ENCODE measurements at places on chromosomes 5 and 9.

DNA sequence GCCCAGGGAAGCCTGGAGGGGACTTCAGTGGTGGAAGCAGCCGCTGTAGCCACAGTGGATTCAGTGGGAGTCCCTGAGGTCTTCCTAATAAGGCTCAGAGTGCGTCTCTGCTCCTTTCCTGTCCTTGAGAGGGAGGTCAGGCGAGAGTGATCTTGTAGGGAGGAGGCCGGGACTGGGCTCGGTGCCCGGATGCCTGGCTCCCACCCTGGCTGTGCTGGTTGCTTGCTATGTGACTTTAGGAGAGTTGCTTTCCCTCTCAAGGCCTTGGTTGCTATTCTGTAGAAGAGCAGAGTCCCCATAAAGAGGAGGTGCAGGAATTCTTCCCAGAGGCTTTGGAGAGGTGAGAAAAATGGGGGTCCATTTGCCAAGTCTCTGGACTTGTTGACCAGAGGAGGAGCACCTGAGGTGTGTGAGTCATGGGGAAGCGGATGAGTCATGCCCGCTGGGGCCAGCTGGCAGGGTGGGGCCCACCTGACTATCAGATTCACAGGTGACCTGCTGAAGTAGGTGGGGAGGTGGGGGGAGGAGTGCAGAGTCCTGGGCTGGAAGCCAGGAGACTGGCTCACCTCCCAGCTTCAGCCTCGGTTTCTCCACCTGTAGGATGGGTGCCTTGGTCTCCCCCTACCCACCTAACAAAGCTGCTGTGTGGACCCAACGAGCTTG lies 13.8 kb downstream of the GSN start:
- peak; percentile 34 for DNase-seq

GRCh38 chr5:150516011-150516410 lies 8.1 kb downstream of the NDST1 start:
- peak; percentile 8 for DNase-seq

DNA sequence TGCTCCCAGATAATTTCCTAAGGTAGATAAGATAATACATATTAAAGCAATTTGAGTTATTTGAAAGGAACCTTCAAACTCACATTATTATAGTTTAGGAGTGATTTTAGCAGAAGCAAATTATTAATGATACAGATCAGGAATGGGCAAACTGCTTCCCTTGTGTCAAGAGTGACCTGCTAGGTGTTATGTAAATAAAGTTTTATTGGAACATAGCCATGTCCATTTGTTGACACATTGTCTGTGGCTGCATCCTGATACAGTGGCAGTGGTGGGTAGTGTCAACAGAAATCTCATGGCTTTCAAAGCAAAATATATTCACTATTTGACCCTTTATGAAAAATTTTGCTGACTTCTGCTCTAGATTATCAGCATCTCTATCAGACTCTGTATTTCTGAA lies 11.4 kb upstream of the BASP1 start:
- DNase-seq = no peak

- no peak for DNase-seq
These were observed 76.4 kb upstream of the FCN1 start for GRCh38 chr9:134993996-134994720.

- no peak for DNase-seq
These were observed 8.0 kb downstream of the UCK1 start for GRCh38 chr9:131523086-131523388.

GRCh38 chr5:53438486-53439472 lies 41.6 kb upstream of the FST start:
- no peak for DNase-seq

GRCh38 chr5:180611140-180611850 lies 20.0 kb upstream of the SCGB3A1 start:
- no peak for DNase-seq

DNA sequence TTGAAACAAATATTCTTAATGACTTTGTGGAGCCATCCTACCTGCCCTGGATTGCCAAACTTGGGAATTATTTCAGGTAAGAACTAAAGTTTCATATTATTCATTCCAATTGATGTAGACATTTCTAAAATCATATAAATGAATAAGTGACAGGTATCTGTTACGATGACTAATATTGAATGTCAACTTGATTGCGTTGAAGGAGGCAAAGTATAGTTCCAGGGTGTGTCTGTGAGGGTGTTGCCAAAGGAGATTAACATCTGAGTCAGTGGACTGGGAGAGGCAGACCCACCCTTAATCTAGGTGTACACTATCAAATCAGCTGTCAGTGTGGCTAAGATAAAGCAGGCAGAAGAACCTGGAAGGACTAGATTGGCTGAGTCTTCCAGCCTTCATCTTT lies 1688.4 kb upstream of the CDH9 start:
- no peak for DNase-seq

- DNase-seq = no peak
These were observed 70.2 kb upstream of the CTSL start for GRCh38 chr9:87655731-87656130.

- no peak for DNase-seq
These were observed 26.5 kb downstream of the SMC5 start for GRCh38 chr9:70285246-70285645.

- no peak for DNase-seq
These were observed 32.9 kb downstream of the LHFPL2 start for GRCh38 chr5:78615697-78616096.

GRCh38 chr5:135211083-135211790 lies 177.2 kb upstream of the PITX1 start:
- DNase-seq = peak; percentile 7

GRCh38 chr5:142617416-142618129 lies 68.3 kb downstream of the FGF1 start:
- no peak for DNase-seq

DNA sequence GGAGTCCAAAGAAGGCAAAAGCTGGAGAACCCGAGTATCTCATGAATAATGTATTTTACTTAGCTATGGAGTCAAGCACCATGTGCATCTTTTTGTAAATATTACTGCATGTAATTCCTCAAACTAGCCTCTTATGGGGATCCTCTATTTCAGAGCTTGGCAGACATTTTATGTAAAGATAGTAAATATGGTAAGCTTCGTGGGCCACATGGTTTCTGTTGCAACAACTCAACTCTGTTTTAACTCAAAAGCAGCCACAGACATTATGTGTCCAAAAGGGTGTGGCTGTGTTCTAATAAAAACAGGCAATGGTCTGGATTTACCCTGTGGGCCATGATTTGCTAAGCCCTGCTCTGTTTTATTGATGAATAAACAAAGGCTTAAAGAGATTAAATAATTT lies 17.3 kb downstream of the DAPK1 start:
- no peak for DNase-seq

GRCh38 chr9:86723346-86723745 lies 224.0 kb downstream of the GAS1 start:
- no peak for DNase-seq

GRCh38 chr9:95316794-95317118 lies 753 bp downstream of the FANCC start:
- DNase-seq = peak; percentile 70

DNA sequence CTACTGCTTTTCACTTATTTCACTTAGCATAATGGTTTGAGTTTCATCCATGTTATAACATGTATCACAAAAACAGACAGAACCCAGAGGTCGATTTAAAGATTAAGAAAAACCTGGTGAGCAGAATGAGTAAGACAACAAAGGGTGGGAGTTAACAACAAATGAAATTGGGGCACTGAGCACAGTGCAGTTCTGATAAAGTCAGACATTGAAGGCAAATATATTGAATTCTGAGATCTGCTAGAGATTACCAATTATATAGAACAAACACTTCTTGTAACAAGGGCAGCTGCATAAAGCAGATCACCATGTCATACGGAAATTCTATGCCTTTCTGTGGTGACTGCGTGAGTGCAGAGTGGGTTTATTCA lies 517.3 kb upstream of the RORB start:
- DNase-seq = no peak

Data from NCI-H446 (cell line).